NCI-H2081 treated with DMSO at 0.1 percent for 48 hours (cell line): ENCODE measurements at places on chromosomes 1 and 21.

GRCh38 chr1:19622204-19622603 is 21.9 kb upstream of the NBL1 start:
- DNase-seq: no peak

- DNase-seq: no peak
Measured at GRCh38 chr1:225026701-225027100, 97.2 kb downstream of the DNAH14 start.

GRCh38 chr1:44250068-44250781 is 37.0 kb downstream of the DMAP1 start:
- no peak for DNase-seq

DNA sequence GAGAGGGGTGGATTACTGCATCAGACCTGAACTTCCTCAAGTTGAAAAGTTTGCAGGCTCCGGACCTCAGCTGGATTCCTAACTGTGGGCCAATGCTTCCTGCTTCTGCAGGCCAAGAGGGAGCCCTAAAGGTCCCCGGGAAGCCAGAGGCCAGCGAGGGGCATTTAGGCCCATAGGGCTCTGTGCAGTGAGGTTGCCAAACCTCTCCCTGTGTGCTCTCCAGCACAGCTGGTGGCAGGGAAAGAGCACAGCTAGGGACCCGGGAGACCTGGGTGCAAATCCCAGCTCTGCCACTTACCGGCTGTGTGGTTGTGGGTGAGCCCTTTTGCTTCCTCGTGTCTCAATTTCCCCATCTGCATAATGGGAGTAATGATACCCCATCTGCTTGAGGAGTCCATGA is 100.5 kb downstream of the PAX7 start:
- no peak for DNase-seq

GRCh38 chr1:27504588-27505419 is 14.8 kb upstream of the WASF2 start:
- no peak for DNase-seq

- no peak for DNase-seq
Measured at GRCh38 chr1:29620631-29621030, 384.3 kb downstream of the PTPRU start.

DNA sequence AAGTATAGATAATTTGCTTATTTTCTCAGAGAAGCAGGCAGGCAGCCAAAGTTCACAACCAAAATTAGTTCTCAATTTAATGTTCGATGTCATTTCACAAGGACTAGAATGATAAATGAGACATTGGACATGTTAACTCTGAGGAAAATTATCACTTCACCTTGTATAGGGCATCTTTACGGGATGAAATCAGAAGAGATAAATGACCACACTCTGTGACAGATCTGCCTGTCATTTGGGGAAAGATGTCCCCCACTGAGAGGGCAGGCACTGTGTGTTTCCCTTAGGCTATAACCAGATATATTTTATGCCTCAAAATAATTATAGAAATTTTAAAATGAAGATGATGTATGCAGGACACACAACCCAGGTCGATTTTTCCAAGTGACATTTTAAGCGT is 642.9 kb downstream of the BRINP3 start:
- peak; percentile 97 for DNase-seq

DNA sequence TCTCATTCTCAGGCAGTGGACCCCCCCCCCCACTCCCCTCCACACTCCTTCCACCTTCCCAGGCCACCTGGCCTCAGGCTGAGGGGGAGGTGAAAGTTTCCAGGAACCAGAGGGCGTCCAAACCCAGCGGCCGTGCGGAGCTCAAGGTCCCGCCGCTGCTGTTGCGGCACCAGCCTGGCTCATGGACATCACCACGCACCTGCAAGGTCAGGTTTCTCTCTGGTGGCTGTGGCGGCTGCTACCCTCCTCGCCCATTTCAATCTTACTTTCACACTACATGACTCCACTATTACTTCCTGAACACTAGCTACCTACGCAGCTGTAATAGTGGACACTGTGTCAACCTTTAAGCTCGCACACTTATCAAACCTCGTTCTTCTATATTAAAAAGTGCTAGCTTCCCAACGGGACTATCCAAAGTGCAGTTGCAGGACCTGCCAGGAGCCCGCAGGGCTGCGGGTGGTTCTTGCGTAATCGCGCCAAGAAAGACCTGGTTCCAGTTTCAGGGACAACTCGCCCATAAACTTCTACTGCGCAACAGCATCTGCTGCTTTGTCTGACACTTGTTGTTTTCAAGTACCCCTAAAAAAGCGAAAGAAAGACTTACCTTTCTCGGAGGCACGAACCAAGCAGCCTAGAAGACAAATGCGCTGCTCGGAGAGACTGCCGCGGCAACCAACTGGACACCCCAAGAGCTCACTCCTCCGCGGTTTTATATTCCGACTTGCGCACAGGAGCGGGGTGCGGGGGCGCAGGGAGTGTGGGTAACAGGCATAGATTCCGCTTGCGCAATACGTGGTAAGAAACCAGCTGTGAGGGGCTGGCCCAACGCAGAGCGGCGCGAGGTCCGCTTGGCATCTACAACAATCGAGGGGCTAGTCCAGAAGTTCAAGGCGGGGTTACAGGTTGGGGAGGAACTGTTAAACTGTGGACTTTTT is at the start of gene DIRAS3:
TSS of gene DIRAS3 (minus strand) at position 687 of the 938 bp plus-strand sequence. CDS start 3,330 bp downstream, outside the sequence.
- DNase-seq: no peak

DNA sequence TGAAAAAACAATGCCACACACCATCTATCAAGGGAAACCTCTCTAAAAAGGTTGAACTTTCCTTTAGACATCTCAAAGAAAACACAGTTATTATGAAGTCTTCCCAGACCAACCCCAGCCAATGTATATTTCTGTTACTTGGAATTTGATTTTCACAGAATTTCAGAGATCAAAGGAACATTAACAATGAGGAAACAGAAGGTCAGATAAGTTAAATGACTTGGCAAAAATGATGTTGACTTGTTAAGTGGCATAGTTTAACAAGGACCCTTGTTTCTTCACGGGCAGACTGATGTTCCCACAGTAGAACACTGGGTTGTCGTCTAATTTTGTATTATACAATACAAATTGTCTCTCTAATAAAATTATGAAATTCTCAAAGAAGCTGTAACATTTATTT is 29.0 kb downstream of the NME7 start:
- no peak for DNase-seq

DNA sequence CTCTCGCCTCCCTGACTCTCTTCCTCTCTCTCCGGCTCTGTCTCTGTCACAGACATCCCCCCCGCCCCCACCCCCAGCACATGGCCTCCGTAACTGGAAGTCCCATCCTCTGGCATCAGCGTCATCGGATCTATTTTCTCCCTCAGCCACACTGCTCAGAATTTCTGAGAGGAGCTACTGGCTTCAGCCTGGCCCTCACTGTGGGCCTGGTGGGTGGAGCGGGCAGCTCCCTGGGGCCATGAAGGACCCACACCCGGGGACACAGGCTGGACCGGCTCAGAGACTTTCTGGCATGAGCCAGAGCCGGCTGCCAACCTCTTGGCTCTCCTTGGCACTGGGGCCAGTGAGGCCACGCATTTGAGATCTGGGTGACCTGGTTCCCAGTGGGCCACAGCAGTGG is 61.2 kb upstream of the CASZ1 start:
- DNase-seq: no peak

- no peak for DNase-seq
Measured at GRCh38 chr1:81288689-81289088, 512.0 kb upstream of the ADGRL2 start.

- DNase-seq: no peak
Measured at GRCh38 chr1:4395676-4396075, 258.7 kb upstream of the AJAP1 start.

DNA sequence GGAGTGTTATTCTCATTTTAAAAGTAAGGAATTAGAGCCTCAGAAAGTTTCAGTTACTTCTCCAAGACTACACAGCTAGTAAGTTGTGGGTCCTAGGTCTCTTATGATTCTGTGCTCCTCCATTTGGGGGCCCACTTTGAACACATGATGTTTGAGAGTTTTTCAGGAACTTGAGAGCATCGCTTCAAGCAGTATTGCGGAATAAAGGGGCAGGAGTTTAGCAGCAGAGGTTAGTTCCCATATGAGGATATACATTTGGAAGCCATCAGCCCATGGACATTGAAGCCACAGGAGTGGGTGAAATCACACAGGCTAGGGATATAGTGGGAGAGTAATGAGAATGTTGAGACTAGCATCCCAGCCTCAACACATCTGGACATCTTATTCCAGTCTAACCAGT is 143.2 kb downstream of the RASAL2 start:
- DNase-seq: no peak

DNA sequence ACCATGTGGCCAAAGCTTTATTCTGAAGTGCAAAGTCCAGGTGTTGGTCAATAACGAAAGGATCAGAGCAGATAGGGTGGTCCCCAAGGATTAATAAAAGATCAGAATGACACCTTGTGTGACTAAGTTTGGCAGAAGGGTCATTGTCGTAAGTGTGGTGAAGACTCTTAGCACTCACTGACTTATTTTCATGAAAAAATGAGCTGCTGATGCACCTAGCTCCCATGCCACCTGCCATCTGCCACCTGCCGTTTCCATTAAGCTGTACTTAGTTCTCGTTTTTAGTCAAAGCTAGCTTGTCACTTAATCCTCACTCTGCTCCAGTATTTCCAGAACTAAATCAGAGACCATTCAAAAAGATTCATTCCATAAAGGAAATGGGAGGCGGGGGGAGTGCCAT is 112.6 kb downstream of the SEC16B start:
- DNase-seq: no peak

DNA sequence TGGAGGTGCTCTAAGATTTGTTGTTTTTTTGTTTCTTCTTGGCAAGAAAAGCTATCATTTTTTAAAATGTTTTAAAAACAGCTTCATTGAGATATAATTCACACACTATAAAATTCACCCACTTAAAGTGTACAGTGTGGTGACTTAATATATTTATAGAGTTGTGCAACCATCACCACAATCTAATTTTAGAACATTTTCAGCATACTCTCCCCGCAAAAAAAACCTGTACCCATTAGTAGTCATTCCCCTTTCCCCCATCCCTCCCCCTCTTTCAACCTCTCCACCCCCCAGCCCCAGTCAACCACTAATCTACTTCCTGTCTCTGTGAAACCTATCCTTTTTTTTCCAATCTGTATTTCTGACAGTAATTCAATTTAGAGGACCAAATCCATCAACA is 30.6 kb downstream of the ZC3H11B start:
- DNase-seq: no peak

DNA sequence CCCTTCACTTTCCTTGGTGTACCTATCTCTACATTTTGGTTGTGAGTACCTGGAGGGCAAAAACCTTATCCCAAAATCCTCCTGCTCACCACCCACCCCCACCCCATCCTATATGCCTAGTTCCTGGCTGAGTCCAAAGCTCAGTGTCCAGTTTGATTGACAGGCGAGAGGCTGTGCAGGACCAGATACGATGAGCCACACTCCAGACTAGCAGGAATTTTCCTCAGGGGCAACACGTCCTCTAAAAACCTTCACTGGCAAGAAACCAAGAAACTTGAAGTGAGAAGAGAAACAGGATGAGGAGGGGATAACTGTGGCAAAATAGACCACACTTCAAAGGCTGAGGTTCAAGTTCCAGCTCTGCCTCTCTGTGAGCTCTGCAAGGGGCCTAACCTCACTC is 1.1 kb upstream of the SLAMF8 start:
- DNase-seq: no peak

DNA sequence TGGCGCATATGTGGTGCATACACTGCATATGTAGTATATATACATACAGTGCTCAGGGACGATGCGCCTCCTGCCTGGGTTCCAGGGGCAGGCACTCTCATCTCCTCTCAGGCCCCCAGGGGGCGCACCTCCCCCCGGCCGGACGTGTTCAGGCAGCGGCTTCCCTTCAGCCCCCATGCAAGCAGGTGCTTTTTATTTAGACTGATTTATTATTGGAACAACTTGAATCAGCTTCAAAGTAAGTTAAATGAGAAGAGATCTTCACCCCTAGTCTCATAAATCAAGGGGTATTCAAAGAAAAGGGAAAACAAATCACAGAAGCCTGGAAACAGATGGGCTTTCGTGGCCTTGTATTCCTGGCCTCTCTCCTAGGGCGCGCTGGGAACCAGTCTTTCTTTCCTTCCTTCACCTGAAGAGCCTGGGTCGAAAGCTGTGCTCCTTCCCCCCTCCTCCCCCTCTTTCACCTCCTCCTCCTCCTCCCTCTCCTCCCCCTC is 64.6 kb downstream of the UBIAD1 start:
- DNase-seq: no peak

GRCh38 chr1:156804026-156804425 is 12.6 kb downstream of the SH2D2A start:
- DNase-seq: no peak

DNA sequence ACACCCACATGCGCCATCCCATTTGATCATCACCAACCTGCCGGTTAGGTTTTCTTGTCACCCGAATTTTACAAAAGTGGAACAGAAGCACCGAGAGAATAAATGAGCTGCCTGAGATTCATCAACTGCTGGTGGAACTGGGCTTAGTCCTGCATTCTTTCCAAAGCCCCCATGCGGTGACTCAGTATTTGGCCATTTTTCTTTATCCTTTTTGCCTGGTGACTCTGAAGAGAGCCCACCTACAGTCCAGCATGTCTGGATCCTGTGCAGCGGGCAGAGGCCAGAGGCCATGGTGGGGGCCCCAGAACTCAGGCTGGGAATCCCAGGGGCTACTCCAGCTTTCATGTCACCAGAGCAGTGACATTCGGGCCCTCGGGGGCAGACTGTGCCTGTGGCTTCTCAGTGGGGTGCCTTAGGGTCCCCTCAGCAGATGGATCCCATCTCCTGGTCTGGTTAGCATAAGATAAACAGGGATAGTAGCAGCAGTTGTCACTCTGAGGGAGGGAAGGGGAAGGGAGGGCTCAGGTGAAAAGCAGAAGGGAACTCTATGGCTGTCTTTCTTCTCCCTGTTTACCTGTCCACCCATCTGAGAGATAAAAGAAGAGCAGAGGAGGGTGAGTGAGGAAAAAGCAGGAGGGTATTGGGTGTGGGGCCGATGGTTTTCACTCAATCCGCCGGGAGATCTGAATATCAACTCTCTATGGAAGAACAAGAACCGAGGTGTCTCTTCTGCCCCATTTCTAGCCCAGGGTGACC is 63.2 kb downstream of the KIF26B start:
- DNase-seq: no peak

- no peak for DNase-seq
Measured at GRCh38 chr1:52668711-52669110, 29.4 kb downstream of the COA7 start.

DNA sequence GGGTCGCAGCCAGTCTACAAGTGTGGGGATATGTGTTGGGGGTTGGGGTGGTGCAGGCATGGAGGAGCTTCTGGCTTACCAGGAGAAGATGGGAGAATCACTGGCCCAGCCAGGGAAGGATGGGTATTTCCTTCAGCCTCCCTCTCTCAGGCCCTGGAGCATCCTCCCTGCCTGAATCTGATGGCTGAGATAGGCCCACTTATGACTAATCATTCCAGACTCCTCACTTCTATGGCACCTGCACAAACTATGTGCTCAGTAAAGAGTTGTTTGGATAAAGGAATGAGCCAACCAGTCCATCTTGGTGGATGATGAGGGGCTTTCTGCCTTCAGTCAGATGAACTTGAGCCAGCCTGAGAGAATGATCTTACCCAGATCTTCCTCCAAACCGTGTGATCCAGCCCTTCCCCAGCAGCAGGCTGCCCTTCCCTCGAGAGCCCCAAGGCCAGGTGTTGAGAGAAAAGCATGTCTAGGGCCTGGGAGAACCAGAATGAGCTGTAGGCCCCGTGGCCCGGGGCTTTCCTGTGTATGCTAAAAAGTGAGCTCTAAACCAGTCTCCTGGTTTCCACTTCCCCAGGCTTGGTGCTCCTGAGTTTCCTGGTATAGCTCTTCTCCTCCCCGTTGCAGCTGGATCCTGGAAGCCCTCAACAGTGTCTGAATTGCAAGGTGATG is 1.3 kb downstream of the GPA33 start:
- no peak for DNase-seq
